ENCODE measurements at places on chromosomes 7 and 10. TPM values are rescaled to one million over a fixed set of nuclear protein-coding genes. Genes with fewer than 3 reads are reported as not detected.

The TFEC gene
- total RNA-seq = 38.5 TPM

The CUZD1 gene
- 0.65 TPM for total RNA-seq

The PRPS1L1 gene
- not detected for total RNA-seq

The LFNG gene
- total RNA-seq = 22.9 TPM

The CELF2 gene
- total RNA-seq = 30.6 TPM

The CLIP2 gene
- total RNA-seq = 32.4 TPM

The SEPHS1 gene
- total RNA-seq = 40.2 TPM

The PTPN20 gene
- total RNA-seq = 0.19 TPM

The PON1 gene
- total RNA-seq = not detected

The AKR1C8 gene
- not detected for total RNA-seq

The RPEL1 gene
- total RNA-seq = 0.33 TPM

The PPP1R17 gene
- not detected for total RNA-seq

The VSTM4 gene
- under 0.01 TPM for total RNA-seq

The CALHM1 gene
- total RNA-seq = not detected

The GHRHR gene
- not detected for total RNA-seq

The SPDYE5 gene
- not detected for total RNA-seq

The SLC13A1 gene
- not detected for total RNA-seq

The GPR22 gene
- total RNA-seq = not detected

The HHEX gene
- total RNA-seq = 65.0 TPM

The SAP25 gene
- total RNA-seq = not detected

The FRAT1 gene
- total RNA-seq = 2.3 TPM

The PIK3CG gene
- total RNA-seq = 17.3 TPM

The KCNMA1 gene
- total RNA-seq = 0.19 TPM

The SDK1 gene
- total RNA-seq = 0.65 TPM

The DGKI gene
- 1.3 TPM for total RNA-seq

The CYP3A7 gene
- total RNA-seq = not detected

The AMPH gene
- 0.10 TPM for total RNA-seq

The MTERF1 gene
- 8.8 TPM for total RNA-seq

The LRRC18 gene
- total RNA-seq = not detected

The ERCC6 gene
- total RNA-seq = 39.8 TPM

The PAPOLB gene
- not detected for total RNA-seq

Data from vein endothelial cell (primary cell).